ENCODE measurements at places on chromosomes 12 and 14.

DNA sequence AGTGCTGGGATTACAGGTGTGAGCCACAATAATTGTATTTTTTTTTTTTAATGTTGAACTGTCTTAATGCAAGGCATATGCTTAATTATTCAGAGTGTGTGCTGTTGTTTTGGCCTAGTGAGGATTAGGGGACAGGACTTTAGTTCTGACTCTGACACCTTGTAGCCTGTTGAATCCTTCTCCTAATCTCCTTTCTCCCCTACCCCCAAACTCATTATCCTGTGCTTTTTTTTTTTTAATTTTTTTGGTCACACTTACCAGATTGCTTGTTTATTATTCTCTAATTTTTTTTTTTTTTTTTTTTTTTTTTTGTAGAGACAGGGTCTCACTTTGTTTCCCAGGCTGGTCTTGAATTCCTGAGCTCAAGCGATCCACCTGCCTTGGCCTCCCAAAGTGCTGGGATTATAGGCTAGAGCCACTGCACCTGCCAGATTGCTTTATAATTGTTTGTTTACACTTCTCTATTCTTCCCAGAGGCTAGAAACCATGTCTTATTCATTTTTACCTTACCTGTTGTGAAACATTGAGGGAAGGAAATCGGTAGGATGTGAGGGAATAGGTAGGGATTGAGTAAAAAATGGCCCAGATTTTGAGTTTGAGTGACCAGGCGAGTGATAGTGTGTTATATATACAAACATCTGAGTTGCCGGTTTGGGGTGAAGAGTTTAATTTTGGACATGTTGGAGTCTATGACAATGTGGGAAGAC is 32.2 kb downstream of the DIP2B start:
- DNase-seq: no peak

- no peak for DNase-seq
Observed at GRCh38 chr14:76261371-76261811, 109.7 kb downstream of the GPATCH2L start.

DNA sequence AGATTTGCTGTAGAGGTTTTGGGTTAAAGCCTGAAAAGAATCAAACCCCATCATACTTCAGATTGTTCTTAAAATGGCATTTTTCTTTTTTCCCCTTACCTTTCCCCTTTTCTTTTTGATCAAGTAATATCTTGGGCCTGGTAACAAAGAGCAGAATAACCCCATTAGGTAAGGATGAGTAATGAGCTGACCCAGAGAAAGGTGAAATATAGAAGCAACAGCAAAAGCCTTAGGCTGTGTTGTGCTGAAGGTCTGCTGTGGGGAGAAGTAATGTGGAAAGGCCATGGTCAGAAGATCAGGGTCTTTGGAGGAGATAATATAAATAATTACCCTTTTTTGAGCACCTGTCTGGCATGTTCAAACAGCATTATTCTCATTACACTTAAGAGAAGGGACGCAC is 42.3 kb downstream of the MIA2 start:
- no peak for DNase-seq

GRCh38 chr12:82973592-82973991 is 286.9 kb downstream of the TMTC2 start:
- DNase-seq: no peak

- no peak for DNase-seq
Observed at GRCh38 chr14:105015905-105016304, 5.0 kb downstream of the CDCA4 start.

Data from activated T-cell treated with anti-CD3 and anti-CD28 coated beads for 4 hours (primary cell).